Thyroid gland (tissue), 4 donors: ENCODE measurements at places on chromosomes 16 and 17. TPM values are rescaled to one million over a fixed set of nuclear protein-coding genes. Genes with fewer than 3 reads are reported as not detected.

Gene CCL4L2
- not detected for total RNA-seq

Gene HNF1B
- not detected for total RNA-seq

Gene NCOR1
- 141 TPM for total RNA-seq

Gene KRT17
- not detected for total RNA-seq

Gene TBC1D3H
- total RNA-seq = not detected

Gene CCNF
- total RNA-seq = 1.2 TPM

Gene SCARF1
- 32.4 TPM for total RNA-seq

- DNase-seq = no peak
Measured at GRCh38 chr17:74196541-74197317, 6.7 kb upstream of the RPL38 start.

GRCh38 chr17:77479372-77480198 lies 338.8 kb downstream of the SEC14L1 start:
- no peak for DNase-seq

DNA sequence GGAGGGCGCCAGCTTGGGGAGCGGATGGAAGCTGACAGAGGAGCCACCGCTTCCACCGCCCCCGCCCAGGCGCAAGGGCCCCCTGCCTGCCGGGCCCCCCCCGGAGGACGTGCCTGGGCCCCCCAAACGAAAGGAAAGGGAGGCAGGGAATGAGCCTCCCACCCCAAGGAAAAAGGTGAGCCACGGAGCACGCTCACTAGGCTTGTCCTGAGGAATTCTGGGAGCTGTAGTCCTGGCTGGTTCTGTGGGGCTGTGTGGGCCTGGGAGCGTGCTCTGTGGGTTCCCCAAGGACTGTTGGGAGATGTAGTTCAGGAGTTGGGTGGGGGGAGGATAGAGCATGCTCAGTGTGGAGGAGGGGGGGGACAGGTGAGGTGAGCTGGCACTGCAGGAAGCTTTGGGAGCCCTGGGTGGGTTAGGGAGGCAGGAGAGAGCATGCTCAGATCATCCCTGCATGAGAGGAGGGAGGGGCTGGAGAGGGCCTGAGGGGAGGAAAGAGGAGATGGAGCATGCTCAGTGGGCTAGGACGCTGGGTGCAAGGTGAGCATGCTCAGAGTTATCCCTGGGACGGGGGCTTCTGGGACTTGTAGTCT lies 4.5 kb downstream of the FBXL19 start:
- peak; percentile 47 for DNase-seq

DNA sequence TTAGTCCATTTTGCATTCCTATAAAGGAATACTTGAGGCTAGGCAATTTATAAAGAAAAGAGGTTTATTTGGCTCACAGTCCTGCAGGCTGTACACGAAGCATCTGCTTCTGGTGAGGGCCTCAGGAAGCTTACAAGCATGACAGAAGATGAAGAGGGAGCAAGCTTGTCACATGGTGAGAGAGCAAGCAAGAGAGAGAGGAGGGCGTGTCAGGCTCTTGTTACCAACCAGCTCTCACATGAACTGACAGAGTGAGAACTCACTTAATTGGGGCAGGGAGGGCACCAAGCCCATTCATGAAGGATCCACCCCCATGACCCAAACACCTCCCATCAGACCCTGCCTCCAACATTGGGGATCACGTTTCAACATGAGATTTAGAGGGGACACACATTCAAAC lies 1.6 kb downstream of the CHCT1 start:
- no peak for DNase-seq

DNA sequence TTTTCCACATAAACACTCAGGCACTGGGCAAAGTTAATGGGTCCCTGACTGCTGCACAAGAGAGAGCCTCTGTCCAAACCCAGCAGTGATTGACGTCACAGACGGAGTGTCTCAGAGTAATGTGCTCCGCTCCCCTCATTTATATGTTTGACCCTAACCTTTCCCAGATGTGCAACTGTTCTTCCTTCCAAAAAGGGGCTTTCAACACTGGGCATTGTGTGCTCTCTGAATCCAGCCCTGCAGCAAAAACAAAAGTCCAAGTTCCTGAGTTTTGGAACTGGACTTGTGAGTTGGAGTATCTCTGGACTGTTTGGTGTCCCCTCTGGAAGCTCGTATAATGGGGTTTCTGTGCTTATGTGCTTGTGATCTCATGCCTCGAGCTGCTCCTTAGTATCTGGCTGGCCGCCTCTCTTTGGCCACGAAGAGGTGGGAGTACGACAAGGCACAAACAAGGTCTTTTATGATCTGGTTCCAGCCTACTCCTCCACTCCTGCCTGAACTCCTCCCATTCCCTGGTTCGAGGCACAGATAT lies 76.4 kb upstream of the SMIM36 start:
- no peak for DNase-seq

- DNase-seq = peak; percentile 24
Measured at GRCh38 chr16:87581857-87582215, 20.5 kb upstream of the JPH3 start.

DNA sequence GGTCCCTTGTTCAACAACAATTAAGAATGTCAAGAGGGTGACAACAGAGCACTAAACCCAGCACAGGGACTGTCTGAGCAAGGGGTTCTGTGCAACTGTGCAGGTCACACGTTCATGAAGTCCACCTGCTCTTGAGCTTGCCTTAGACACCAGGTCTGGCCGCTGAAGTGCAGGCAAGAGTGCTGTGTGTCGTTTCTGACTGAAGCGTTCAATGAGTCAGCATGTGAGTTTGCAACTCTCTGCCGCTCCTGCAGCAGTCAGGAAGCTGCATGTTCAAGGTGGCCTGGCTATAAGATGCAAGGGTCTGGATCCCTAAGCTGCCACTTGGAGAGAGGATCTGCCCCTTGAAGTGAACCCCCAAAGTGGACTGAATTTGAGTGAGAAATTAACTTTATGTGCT lies 332.7 kb upstream of the HSBP1 start:
- DNase-seq = peak; percentile 6

DNA sequence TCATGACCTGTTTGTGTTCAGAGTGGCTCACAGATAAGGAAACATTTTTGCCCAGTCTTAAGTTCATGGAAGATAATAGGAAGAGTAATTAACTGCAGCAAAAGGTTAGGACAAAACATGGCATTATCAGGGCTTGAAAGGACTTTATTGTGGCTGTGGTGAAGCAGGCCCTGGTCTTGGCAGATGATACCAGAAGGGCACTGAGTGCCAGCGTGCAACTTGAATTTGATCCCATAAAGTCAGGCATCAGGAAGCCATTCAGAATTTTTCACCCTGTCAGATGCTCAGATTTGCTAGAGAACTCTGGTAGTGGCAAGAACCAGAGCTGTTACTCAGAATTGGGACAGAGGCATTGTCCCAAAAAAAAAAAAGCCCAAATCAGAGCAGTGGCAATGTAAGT lies 11.2 kb upstream of the COG7 start:
- DNase-seq = no peak

- no peak for DNase-seq
Measured at GRCh38 chr17:17077101-17077500, 34.8 kb downstream of the MPRIP start.

GRCh38 chr16:12802661-12803060 lies 1.0 kb downstream of the CPPED1 start:
- DNase-seq = no peak

DNA sequence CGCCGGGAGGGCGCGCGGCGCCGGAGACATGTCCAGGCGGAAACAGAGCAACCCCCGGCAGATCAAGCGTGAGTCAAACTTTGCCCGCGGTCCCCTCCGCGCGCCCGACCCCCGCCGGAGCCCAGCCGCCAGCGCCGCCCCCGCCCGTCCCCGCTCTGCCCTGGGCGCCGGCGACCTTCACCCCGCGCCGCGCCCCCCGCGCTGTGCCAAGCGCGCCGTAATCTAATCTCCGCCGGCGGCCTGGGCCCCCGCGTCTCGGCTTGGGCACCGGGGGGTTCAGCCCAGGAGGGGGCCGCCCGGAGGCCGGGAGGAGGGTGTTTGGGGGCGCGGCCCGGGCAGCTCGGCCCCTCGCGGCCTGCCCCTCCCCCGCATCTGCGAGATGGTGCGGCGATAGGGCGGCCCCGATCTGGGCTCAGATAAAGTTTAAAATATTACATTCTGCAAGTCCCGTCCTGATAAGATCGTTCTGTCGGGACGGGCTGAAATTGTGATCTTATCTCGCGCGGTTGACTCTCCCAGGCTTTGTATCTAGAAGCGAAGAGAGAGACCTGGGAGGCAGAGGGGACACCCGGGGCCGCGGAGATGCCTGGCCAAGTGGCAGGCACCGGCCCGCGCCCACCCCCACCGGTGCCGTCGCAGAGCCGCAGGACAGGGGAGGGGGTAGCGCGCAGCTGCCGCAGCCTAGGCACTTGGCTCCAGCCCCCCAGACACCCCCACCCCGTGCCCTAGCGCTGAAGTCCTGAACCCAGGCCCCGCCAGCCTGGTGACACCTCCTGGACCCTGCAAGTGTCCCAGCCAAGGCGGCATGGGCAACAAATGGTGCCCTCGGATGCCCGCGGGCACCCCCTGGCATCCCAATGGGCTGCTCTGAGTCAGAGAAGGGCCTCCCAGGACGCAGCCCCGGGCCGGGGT lies 787 bp downstream of the ZFPM1 start:
- DNase-seq = peak; percentile 15
